ENCODE measurements at places on chromosomes 7 and 10.

DNA sequence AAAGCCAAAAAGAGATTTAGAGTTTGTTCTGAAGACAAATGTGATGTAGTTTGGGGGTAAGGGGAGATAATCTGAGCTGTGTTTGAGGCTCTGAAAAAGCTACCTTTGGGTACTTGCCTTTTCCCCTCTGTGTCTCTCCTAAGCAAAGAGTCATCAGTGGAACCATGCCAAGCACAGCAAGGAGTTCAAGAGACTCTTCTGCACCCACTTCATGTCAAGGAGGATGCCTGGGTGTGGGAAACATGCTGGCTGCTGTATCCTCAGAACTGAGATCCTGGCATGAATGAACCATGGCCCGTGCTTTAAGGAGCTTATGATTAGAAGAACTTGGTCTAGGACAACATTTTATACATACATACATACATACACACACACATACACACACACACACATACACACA, 142.9 kb downstream of the NOC3L start:
- DNase-seq, result no peak

- no peak for DNase-seq
Measured at GRCh38 chr7:150471886-150472285, 21.5 kb downstream of the GIMAP8 start.

- no peak for DNase-seq
Measured at GRCh38 chr7:29839921-29840320, 33.6 kb downstream of the WIPF3 start.

DNA sequence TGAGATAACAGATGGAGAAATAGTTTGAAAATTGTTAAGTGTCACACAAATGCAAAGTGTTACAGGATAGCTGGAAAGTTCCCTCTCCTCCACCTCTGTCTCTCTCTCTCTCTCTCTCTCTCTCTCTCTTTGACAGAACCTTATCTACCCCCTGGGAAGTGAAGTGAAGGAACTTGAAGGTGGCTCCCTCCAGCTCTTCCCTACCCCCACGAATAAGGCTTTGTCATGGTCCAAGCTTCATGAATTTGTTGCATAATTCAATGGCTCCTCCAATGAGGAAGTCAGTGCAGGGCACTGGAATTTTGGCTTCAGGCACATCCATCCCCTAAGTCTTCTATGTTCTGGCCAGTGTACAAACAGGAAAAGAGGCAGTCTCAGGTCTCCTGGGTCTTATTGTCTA, 66.4 kb downstream of the CDHR3 start:
- no peak for DNase-seq

DNA sequence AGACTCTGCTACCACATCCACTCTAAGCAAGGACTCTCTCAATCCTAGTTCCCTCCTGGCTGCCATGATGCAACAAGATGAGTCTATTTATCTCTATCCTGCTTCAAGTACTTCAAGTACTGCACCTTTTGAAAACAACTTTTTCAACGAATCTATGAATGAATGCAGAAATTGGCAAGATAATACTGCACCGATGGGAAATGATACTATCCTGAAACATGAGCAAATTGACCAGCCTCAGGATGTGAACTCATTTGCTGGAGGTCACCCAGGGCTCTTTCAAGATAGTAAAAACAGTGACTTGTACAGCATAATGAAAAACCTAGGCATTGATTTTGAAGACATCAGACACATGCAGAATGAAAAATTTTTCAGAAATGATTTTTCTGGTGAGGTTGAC, 40.7 kb downstream of the AHR start:
- DNase-seq, result no peak

DNA sequence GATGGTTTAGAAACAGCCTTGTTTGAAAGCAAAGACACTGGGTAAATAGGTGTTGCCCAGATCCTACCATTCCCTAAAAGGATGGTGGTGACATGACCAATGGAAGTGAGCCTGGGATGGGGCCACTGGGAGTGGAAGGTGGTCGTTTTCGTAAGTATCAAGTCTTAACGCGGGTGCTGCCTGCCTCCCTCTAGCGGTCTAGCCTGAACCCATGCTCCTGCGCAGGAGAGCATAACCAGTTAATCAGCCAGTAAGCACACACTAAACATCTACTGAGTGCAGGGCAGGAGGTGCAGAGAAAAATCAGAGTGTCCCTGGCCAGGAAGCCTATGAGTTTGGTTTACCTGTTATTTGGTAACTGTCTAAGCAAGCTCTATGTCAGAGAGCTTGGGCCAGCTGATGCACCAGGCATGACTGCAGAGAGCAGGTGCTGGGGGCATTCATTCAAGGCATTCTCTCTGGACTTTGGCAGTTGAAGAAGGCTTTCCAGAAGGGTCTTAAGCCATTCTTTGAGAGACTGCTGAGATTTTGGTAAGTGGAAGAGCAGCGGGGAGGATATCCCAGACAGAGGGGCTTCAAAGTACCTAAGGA, 930 bp downstream of the GARIN1A start:
- DNase-seq, result no peak

DNA sequence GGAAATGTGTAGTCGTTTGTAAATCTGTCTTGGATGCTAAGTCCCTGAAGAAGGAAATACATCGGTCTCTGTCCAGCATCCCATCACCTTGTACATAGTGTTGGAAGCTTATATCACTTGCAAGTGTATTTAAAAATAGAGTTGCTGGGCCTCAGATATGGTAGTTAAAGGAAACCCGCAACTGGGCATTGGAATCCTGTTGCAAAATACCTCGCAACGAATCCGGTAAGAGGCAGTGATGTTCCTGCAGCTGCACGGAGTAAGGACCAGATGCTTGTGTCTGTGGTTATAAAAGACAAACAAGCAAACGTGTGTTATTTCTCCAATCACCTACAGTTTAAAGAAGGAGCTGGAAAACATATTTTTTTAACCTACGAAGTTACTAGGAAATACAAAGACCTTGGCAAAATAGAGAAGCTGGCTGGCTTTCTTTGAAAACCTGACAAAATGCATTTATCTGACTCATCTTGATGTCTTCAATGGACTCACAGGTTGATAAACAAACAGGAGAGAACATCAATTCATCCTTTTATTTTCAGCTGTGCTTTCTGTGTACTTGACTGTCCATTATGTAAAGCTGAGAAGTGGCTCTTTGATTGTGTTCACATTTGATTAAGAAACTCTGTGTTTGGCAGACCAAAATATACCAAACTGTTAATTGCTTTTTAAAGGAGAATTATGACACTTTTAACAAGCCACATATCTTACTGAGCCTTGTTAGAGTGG, 326.4 kb downstream of the SFMBT2 start:
- no peak for DNase-seq

- no peak for DNase-seq
Measured at GRCh38 chr7:142548978-142549377, 200.3 kb upstream of the PRSS1 start.

DNA sequence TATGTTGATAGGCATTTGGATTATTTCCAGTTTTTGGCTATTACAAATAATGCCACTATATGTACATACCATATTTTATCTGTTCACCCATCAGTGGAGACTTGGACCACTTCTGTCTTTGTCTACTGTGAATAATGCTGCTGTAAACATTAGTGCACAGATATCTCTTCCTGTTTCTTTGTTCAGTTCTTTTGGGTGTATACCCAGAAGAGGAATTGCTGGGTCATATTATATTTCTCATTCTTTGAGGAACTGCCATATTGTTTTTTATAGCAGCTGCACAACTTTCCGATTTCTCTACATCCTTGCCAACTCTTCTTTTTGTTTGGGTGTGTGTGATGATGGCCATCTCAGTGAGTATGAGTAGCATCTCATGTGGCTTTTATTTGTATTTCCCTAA, 218.0 kb downstream of the LRMDA start:
- DNase-seq, result no peak

GRCh38 chr10:22609251-22609650, 105.1 kb downstream of the PIP4K2A start:
- no peak for DNase-seq

DNA sequence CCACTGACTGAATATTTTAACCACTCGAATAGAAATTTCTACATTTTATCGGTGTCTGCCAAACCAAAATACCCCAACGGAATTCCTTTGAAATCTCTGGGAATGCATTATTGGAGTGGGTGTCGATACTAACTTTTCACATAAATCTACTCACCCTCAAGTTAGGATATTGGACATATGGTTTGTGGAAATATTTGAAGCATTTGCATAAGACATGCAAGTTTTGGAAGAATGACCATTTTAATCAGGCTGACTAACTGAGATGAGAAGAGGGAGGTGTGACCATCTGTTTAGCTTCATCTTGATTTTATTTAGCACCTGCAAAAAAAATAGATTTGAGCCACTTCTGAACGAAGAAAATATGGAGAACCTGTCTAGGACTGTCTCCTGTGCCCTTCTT, 61.2 kb downstream of the KLF6 start:
- DNase-seq, result peak; percentile 87

GRCh38 chr10:1150638-1150955, 94.4 kb downstream of the WDR37 start:
- no peak for DNase-seq

DNA sequence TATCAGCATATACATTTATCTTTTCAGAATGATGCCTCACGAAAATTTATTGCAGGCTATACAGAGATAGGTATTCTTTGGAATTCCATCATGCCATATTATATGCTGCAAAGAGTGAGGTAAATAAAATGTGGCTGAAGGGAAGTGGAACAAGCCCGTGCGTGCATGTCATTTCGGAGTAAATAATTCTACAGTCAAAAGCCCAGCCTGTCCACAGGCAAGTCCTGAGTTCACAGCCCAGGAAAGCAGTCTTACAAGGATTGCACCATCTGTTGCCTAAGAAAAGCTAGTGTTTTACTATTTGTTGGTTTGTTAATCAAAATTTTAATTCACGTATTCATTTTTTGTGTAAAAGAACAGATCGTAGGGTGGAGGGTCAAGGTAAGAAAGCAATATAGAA, 292.4 kb upstream of the AKR1E2 start:
- DNase-seq, result no peak

DNA sequence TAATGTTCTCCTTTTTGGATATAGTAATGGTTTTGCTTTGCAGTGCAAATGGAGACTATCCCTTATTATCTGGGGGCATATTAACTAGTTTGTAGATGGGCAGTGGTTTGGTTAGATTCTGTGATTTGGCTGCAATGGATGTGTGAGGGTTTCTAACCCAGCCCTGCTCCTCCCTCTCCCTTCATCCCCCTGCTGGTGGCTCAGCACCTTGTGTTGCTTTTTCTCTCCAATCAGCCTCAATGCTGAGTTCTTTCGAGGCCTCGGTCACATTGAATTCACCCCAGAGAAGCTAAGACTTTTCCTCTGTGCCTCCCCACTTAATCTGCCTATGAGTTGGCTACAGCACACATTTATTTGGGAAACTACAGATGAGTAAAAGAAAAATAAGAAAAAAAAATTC, 120.0 kb downstream of the MALRD1 start:
- no peak for DNase-seq

GRCh38 chr10:26046073-26046700, 112.2 kb downstream of the MYO3A start:
- no peak for DNase-seq

DNA sequence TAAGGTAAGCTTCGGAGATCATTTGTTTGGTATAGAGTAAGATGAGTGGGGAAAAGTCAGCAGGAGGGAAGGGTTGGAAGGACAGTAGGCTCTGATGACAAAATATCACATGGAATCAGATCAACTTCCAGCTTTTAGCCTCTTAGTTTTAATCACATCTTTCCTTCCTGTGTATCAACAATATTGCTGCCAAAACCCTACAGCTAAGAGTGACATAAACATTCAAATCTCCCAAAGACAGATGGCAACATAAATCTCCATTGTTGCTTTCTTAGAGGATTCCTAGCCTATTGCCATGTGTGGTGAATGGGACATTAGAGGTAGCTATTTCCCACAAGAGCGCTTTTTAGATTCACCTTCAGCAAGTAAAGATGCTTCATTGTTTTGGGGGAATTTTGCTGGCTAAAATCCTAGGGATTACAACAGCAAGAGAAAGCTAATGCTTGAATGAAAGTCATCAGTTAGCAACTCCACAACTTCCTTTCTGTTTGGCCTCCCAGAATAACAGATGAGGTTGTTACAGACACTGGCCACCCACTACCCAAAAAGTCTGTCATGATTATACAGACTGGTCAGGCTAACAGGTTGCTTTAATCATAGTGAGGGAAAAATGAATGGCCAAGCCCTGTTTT, 35.2 kb upstream of the FZD1 start:
- no peak for DNase-seq

DNA sequence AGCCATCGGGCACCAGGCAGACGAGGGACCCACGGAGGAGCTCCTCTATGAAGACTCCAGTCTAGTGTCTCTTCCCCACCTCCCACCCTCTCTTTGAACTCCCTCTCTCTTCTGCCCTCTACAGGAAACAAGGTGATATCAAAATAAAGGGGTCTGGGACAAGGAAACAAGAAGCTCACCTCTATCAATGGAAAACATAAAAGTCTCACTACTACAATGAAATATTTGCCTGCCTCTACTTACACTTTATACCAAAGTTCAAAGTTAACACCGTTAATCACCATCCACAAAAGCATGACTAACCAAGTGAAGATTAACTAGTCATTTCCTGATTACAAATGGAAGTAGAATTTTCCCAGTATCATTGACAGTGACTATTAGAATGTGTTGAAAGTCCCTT, 82.2 kb downstream of the PARD3 start:
- no peak for DNase-seq

DNA sequence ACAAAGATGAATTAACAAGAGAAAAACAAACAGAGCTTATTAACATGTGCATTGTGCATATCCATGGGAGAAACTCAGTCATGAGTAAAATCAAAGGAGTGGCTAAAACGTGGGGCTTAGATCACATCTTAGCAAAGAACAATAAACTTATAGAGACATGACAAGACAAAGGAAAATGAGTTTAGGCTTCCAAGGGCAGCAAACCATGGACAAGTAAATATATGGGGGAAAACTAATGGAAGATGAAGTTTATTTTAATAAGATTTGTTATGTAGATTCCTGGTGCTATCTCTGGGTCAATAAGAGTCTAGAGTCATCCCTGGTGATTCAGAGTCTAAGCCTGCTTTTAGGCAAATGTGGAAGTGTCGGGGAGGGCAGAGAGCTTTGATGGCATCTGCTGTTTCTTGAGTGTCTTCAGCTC, 87.2 kb upstream of the PLPP4 start:
- DNase-seq, result no peak

GRCh38 chr10:86265236-86265894, 101.2 kb downstream of the GRID1 start:
- DNase-seq, result no peak

DNA sequence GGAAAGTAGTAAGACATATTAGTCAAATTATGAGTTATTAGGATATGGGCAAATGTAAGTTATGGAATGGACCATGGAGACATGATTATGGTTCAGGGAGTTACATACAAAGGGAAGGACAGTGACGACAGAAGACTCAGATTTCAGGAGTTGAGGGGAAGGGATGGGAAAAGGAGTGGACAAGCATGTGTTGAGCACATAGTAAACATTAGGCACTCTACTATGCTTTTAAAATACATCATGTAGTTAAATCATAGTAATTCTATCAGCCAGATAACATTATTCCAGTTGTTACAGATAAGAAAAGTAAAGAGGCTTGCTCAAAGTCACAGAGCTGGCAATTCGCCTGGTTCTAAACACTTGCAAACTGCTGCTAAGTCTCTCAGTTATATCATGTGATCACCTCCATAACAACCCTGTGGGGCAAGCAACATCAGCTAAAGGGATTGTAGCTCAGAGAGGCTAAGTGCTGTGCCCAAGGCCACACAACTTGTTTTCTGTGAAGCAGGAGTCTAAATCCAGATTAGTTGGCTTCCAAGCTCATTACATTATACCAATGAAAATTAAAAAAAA, 115.2 kb upstream of the MDFIC start:
- no peak for DNase-seq

GRCh38 chr7:112572669-112573301, 92.0 kb downstream of the LSMEM1 start:
- DNase-seq, result no peak
